ENCODE measurements at places on chromosomes 11 and 22.

- DNase-seq, result no peak
Observed at GRCh38 chr22:19936513-19936912, 5.1 kb upstream of the COMT start.

- no peak for DNase-seq
Observed at GRCh38 chr11:45610627-45611026, 54.8 kb downstream of the CHST1 start.

DNA sequence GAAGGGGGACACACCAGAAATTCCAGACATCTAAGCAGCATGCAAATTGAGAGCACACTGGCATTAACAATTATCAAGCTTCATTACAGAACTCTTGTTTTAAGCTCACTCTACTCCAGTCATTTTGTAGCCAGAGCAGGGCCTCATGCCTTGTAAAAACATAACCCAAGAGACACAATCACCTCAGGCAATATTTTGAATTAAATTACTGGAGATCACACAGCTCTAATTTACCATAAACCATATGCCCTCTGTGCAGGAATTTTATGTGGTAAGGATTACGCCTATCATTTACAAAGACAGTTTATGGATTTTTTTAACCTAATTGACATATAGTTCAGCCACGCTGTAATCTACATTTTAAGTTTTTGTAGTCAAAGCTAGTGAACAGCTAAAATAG is 414.1 kb upstream of the DDI1 start:
- DNase-seq, result no peak

- no peak for DNase-seq
Observed at GRCh38 chr11:96642583-96642982, 252.8 kb downstream of the JRKL start.

- no peak for DNase-seq
Observed at GRCh38 chr22:28907311-28908008, 24.1 kb downstream of the ZNRF3 start.

DNA sequence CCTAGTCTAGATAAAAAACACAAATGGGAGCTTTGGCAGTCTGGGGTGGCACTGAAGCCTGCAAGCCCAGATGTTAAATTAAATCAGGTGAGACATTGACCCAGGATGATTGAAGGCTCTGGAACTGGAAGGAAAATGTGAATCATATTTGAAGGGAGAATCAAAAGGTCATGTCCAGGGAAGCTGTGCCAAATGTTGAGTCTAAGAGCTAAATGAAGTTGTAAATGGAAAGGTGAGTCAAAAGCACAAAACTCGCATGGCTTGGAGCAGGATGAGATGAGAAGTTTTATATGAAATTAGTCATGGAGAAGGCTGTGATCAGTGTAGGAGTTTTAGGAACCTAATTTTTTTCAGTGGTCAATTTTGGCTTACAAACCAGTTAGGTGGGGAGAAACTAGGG is 301.1 kb downstream of the BLID start:
- no peak for DNase-seq

DNA sequence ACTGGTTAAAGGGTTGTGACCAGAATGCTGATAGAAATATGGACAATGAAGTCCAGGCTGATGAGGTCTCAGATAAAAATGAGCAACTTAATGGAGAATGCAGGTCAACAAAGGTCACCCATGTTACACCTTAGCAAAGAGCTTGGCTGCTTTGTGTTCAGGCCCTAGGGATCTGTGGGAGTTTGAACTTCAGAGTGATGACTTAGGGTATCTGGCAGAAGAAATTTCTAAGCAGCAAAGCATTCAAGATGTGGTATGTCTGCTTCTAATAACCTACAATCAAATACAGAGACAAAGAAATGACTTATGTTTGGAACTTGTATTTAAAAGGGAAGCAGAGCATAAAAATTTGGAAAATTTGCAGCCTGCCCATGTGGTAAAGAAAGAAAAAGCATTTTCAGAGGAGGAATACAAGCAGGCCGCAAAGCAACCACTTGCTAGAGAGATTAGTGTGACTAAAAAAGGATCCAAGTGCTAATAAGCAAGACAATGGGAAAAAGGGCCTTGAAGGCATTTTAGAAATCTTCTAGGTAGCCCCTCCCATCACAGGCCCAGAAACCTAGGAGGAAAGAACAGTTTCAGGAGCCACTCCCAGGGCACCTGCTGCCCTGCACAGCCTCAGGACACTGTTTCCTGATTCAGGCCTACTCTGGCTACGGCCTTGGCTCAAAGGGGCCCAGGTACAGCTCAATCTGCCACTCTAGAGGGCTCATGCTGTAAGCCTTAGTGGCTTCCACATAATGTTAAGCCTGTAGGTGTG is 41.3 kb downstream of the TNKS1BP1 start:
- DNase-seq, result no peak

DNA sequence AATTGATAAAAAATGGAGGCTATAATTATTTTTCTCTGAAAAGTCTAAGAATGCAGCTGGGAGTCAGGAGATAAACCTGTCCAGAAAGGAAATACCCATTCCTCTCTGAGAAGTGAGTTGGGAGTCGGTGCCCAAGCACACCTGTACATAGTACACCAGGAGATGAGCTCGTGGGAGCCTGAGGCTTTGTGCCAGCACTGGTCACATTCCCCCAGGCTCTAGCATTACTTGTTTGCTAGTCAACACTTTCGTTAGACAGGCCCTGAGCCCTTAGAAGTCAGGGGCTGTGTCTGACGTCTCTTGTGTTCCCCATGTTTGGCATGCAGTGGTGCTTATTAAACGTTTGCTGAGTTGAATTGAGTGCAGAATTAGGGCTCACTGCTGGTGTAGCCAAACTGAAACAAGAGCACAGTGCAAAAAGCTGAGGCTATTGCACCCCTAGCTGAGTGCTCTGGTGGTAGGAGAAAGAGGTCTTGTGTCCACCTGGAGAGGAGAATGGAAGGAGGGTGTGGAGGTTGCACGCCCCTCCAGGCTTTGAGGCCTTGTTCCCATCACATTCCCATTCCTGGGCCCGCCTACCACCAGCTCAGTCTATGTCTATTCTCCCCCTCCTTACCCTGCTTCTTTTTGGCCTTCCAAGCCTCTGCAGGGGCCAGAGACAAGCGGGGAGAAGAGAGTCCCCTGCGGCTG is 6.8 kb downstream of the ROBO4 start:
- no peak for DNase-seq

DNA sequence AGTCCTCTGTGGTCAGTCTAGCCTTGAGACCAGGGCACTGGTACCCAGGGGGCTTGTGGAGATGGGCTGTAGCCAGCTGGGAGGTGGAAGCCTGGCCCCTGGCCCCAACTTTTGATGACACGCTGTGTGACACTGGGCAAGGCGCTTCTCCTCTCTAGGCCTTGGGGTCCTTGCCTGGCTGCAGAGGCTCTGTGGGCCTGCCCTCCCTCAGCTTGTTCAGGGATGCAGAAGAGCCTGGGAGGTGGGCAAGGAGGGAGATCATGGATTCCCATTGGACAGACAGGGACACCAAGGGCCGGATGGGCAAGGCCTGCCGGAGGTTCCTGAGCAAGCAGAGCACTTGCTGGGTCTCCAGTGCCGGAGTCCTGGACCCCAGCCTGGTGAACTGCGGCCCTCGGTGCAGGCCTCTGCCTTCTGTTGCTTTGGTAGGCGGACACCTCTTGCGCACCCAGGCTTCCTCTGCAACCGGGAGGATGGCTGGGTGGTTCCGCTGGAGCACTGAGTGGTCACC is 1.3 kb upstream of the PPP2R5B start:
- no peak for DNase-seq

GRCh38 chr11:15874704-15875103 is 481.6 kb downstream of the SOX6 start:
- no peak for DNase-seq
